ENCODE measurements at places on chromosomes 5 and 9. TPM values are rescaled to one million over a fixed set of nuclear protein-coding genes. Genes with fewer than 3 reads are reported as not detected.

CFAP157 gene
- total RNA-seq = 57.9 TPM

FBP1 gene
- total RNA-seq = 108 TPM

TPM2 gene
- total RNA-seq = 265 TPM

DNA sequence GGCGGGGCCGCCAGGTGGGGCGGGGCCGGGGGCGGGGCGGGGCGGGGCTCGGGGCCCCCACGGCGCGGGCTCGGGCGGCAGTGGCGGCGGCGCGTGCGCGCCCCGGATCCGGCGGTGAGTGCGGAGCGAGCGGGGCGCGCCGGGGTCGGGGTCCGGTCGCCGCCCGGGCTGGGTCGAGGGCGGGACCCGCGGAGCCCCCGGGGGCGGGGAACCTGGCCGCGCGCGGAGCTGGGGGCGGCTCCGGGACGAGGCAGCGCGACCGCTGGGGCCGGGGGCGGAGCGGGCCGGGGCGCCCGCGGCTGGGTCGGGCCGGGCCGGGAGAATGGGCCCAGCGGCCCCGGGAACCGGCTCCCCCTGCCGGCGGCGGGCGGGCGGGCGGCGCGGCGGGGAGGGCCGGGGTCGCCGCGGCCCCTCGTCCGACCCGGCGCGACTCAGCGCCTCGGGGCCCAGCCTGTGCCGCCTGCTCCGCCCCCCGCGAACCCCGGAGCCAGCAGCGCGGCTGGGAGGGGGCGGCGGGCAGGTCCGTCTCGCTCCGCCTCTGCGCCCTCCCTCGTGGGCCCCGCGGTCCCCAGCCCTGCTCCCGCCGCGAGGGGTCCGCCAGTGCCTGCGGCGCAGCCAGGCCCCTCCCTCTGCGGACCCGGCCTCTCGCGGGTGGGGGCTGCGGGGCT, 3.1 kb downstream of the EGFL7 start:
- H3K4me1 ChIP-seq = peaks cover 8% of the 10 kb centered on the region
- no peaks in the 10 kb centered on the region for H3K27me3 ChIP-seq
- DNase-seq = no peak
- H3K4me3 ChIP-seq = peak overlapping the region; percentile 64

DNA sequence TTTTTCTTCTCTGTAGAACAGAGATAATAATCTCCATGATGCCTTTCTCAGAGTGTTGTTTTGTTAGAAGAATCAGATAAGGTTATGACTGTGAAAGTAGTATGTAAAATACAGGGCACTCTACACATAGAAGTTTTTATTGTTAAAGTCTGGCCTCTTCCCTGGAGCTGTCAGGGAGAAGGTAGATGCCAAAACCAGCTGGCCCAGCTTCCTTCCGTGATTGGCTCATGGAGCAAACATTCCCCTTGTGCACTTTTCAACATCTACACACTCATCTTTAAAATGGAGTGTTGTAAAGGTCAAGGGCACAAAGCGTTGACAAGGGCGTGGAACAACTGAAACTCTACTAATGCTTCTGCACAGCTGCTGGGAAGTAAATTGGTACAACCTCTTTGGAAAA, 7.4 kb upstream of the RNF183 start:
- H3K27me3 ChIP-seq = no peaks in the 10 kb centered on the region
- DNase-seq = no peak
- H3K36me3 ChIP-seq = no peaks in the 10 kb centered on the region
- no peaks in the 10 kb centered on the region for H3K4me1 ChIP-seq

Measured in upper lobe of left lung (tissue), 6 donors.